ENCODE measurements at places on chromosomes 5 and 9.

- H3K4me3 ChIP-seq = peak overlapping the region; percentile 99
- DNase-seq = no peak
- peaks cover 15% of the 10 kb centered on the region for H3K4me1 ChIP-seq
These were observed 2.7 kb downstream of the RPL37 start for GRCh38 chr5:40832345-40832744.

DNA sequence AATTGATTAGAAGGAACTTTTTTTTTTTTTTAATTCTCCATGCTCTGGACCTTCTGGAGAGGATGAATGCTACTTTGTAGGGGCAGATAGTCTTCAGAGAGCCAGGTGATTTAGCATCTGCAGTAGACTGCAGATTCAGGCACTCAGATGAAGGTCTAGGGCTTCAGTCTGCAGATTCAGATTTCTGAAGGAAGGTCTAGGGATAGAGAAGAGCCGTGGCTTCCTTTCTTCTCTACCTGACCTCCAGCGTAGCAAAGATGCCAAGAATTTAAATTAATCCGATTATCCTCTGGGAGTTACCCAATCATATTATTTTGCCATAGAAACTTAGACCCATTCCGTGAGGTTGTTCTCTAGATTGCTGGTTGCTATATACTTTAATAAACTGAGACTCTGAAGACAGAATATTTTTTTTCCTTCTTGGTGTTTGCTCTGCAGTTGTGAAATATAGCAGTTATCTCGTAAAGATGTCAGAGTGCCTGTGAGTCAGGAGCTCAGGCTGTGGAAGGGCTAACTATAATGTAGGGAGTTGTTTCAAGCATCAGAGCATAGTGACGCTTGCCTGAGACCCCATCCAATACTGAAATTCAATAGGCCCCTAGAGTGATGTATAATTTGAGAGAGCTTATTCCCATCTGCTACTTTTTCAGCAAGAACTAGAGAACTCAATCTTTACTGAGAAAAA, 132.7 kb upstream of the SLC12A2 start:
- H3K4me3 ChIP-seq = no peak overlapping the region
- DNase-seq = no peak
- H3K27ac ChIP-seq = no peak overlapping the region
- no peaks in the 10 kb centered on the region for H3K27me3 ChIP-seq
- peaks cover 2% of the 10 kb centered on the region for H3K4me1 ChIP-seq
- no peaks in the 10 kb centered on the region for H3K36me3 ChIP-seq

DNA sequence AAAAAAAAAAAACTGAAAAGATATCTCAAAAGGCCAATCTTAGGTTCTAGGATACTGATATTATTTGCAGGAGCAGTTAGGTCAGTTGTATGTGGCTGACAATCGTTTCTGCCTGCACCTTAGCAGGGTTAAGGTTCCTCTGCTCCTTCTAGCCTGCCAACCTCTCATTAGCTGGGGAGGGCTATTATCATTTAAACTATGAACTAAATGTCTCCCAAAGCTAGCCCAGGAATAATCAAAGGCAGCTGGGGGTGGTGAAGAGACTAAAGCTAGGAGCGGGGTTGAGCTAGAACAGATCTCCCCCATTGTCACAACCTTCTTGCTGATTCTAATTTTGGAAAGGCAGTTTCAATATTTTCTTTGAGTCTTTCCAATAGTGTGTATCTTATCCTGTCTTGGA, 99.9 kb downstream of the ICE1 start:
- no peak for DNase-seq
- H3K4me1 ChIP-seq = no peaks in the 10 kb centered on the region
- H3K27ac ChIP-seq = no peak overlapping the region
- H3K4me3 ChIP-seq = no peak overlapping the region

DNA sequence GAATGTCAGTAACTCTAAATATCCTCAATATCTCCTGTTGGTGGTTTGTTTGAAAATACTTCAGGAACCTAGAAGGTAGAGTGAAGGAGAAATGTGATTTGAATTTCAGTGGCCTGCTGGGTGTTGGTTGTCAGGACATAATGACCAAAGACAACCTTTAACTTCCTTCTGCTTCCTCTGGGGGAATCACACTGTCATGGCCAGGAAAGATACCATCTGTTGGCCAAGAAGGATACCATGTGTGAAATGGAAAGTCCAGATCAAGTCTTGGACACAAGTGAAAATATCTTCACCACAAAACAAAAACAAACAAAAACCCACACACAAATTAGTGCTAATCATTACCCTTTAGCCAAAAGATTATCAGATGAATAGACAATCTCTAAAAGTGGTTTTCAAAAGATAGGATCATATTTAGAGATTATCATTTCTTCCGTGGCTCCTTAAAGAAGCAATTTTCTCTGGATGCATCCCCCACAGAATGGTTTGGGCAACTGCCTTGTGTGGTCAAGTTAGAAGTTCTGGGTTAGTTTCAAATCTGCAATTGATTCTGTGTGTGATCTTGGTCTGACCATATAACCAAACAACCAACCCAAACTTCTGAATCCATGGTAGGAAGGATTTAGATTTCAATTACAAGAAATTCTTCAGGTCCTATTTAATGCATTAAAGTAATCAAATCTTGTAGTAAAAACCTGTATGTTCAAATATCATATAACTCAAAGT, 1.6 kb downstream of the C1QTNF3 start:
- DNase-seq = no peak
- H3K27me3 ChIP-seq = no peaks in the 10 kb centered on the region
- no peak overlapping the region for H3K4me3 ChIP-seq

- H3K27me3 ChIP-seq = no peaks in the 10 kb centered on the region
- peaks cover 63% of the 10 kb centered on the region for H3K36me3 ChIP-seq
- DNase-seq = no peak
- no peak overlapping the region for H3K27ac ChIP-seq
- H3K4me1 ChIP-seq = no peaks in the 10 kb centered on the region
- H3K4me3 ChIP-seq = no peak overlapping the region
These were observed 80.1 kb upstream of the CACNA1B start for GRCh38 chr9:137797206-137798120.

GRCh38 chr9:4299005-4299795, 668 bp downstream of the GLIS3 start:
- peaks cover 3% of the 10 kb centered on the region for H3K4me1 ChIP-seq
- H3K27ac ChIP-seq = no peak overlapping the region
- peaks cover 55% of the 10 kb centered on the region for H3K27me3 ChIP-seq
- DNase-seq = peak; percentile 75
- peak overlapping the region; percentile 81 for H3K4me3 ChIP-seq
- no peaks in the 10 kb centered on the region for H3K36me3 ChIP-seq

DNA sequence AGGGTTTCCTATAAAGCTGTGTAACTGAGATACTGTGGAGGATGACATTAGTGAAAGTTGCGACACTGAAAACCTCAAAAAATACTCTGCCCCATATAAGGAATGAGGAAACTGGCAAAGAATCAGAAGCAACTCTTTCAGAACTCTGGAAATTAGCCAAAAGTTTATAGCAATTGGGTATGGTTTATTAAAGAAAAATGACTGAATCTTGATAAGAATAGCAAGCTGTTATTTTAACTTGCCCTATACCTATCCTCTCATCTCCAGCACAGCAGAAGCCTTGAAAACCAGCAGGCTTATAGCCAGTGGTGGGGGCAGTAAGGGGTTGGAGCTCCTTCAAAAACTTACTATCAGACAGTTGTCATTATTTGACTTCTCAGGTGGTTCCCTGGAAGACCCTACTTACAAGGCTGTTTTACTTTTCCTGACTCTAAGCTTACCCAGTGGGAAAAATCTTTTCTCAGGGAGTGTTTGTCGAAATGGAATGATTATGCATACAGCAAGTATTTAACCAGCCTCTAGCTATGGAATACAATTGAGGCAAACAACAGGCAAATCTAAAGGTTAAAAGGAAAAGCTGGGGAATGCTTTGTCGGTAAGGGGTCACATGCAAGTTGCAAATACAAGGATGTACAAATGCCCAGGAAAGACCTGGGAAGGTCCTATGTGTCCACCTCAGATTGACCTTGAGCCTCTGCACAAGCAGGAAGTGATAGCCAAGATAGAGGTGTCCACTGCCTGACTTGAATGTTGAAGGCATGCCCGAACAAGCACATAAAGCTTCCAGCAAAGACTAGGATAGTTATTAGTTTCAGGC, 21.0 kb upstream of the FAM151B start:
- no peak for DNase-seq
- no peak overlapping the region for H3K27ac ChIP-seq
- no peak overlapping the region for H3K4me3 ChIP-seq

DNA sequence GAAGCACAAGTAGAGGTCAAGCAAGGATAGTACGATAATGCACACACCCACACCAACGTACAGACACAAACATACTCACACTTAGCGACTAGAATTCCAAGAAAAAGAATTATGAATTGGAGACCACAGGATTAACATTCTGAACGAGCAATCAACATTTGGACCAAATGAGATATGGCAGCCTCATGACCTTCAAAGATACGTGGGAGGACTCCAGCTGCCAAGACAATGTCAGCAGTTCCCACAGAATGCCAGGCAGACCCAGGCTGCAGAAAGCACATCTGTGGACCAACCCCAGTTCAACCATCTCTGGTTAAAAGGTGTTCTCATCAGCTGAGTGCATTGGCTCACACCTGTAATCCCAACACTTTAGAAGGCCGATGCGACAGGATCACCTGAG, 187.6 kb upstream of the GRAMD2B start:
- DNase-seq = no peak
- H3K27me3 ChIP-seq = no peaks in the 10 kb centered on the region
- H3K4me1 ChIP-seq = peaks cover 5% of the 10 kb centered on the region
- H3K4me3 ChIP-seq = no peak overlapping the region
- H3K27ac ChIP-seq = no peak overlapping the region

GRCh38 chr5:143316844-143317631, 86.4 kb downstream of the NR3C1 start:
- no peaks in the 10 kb centered on the region for H3K27me3 ChIP-seq
- peaks cover 4% of the 10 kb centered on the region for H3K36me3 ChIP-seq
- no peak overlapping the region for H3K27ac ChIP-seq
- H3K4me3 ChIP-seq = no peak overlapping the region
- no peak for DNase-seq
